Fibroblast of lung (primary cell): ENCODE measurements at places on chromosomes 6 and 20. TPM values are rescaled to one million over a fixed set of nuclear protein-coding genes. Genes with fewer than 3 reads are reported as not detected.

DNA sequence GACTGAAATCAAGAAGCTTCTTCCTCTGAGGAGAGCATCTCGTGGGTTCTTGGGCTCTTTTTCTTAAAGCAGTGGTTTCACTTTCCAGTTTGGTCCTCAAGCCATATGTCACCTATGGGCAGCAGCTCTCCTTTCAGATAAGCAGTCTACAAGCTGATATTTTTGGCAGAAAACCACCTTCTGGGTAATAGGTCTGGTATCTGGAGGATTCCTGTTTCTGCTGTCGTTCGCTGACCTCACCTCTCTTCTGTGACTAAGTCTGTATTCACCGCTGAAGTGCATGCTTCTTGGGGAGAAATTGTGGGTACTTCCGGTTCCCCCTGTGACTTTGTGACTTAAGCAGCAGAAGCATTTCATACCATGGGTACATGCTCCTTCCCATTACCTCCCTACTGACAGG is 193.6 kb downstream of the EDN1 start:
- peak; percentile 99 for DNase-seq

GRCh38 chr6:36717231-36717825 is 19.7 kb downstream of the RAB44 start:
- DNase-seq: no peak

DNA sequence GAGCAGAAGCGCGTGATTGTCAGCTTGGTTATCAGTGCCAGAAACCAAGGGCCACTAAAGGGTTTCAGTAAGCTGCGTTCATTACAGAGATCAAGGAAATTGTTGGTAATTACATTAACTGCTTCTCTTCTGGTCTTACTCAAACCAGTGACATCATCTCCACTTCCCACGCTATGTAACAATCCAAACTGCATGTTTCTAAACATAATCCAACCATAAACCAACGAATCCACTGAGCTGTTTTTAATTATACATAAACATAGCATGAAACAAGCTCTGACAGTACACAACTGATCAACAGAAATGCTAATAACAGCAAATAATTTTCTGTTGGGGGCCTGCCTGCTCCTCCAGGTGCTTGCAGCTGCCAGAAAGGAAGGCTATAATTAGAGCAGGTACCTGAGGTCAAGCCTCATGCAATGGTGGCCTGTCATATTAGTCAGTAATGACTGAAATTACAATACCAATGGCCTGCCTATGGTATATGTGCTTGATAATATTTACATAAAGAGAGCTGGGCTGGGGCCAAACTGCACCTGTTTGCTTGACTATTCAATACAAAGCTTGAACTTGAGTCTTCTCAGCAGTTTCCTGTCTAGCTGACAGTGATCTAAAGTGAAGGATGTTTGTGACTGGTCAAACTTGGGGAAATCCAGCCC is 40.1 kb downstream of the ILRUN start:
- DNase-seq: peak; percentile 80

- no peak for DNase-seq
Observed at GRCh38 chr20:25020345-25020744, 27.8 kb upstream of the APMAP start.

GRCh38 chr6:12369781-12370262 is 79.7 kb downstream of the EDN1 start:
- no peak for DNase-seq

DNA sequence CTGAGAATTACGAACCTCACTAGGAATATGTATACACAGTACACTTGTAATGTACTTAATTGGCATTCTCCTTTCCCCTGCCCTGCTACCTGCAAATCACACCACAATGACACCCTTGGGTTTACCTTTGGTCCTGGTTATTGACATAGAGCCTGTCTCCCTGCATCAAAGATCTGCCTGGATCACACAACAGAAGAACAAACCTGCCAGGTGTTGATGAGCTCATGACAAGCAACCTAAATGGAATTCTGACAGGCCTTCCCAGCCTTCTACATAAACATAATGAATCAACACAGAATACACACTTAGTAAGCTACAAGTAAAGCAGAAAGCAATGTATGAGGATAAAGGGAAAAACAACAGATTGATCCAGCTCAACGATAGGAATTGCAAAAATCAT is 95.6 kb downstream of the HDGFL1 start:
- DNase-seq: no peak

DNA sequence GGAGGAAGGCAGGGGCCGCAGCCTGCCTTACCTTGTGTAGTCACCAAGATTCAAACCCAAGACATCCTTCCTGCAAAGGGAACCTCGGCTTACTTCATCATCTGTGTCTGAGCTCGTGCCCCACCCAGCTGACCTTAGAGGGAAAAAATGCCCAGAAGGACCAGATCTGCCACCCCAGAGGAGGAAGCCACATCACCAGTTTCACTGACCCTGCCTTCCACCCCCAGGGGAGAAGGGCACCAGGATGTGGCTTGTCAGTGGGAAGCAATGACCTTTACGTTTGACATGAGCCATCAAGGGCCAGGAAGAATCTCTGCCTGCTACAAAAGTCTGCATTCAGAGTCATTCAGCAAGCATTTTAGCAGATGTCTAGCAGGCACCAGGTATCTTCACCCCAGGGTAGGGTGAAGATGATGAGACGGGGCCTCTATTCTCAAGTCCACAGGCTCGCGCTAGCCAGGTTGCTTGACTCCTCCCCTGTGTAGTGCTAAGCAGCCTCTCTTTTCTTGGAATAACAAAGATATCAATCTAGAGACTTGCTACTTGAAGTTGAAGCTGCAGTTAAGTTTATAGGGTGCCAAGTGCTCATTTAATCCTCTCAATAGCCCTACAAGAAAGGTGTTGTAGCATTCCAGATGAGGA is 28.1 kb downstream of the HM13 start:
- DNase-seq: no peak

- no peak for DNase-seq
Observed at GRCh38 chr6:159074876-159075275, 30.1 kb upstream of the TAGAP start.

DNA sequence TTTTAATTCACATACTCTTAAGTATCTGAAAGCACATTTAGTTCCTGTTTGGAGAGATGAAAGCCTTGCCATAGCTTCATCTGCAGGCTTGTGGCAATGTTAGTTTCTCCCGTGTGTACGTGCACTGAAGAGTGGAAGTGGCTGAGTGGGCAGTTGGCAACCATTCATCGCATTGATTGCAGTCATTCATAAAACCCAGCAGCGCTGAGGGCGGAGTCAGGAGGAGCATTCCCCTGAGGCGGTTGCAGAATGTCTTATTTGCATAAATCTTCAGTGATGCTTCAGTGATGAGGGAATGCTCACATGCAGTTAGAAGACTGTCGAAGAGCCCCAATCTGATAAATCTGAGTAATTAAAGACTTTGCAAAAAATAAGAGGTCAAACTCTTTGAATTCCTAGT is 79.1 kb downstream of the RIMS1 start:
- peak; percentile 6 for DNase-seq

DNA sequence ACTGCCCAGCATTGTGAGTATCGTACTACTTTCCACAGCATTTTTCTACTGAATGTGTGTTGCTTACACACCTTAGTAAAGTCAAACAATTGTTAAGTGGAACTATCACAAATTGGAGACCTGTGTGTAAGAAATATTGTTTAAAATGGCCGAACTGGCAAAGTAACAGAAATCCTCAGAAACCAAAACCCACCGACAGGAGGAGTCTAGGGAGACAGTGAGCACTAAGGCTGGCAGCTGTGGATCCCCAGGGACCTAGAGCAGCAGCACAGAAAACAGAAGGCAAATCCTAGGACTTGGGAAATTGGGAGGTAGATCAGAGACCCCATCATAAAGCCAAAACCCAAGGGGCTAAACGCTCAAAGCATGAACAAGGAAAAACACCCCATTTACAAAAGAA is 69.9 kb downstream of the SESN1 start:
- no peak for DNase-seq

DNA sequence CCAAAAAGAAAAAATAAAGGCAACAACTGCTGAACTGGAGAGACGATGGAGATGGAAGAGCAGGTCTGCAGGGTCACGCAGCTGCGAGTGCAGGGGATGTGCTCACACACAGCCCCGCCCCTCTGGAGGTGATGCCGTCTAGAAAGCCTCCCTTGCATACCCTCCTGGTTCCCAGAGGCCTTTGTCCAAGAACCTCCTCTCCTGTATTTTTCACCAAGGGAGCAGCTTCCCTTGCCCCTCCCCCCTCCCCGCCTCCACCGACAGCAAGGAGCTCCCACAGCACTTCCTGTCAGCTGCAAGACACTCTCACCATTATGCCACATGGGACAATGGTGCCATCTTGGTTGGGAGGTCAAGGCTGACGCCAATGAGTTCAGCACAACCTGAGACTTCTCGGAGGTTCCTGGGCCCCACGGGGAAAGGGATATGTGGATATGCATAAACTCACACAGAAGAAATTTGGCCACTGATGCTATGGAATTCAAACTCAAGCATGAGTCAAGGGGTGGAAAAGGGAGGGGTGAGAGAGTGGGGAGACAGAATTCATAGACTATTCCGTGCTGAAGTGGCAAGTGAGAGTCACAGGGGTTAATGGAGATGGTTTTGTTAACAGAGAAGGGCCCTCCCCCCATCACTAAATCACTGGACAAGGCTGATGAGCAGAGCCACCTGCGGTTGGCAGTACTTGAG is 132.9 kb downstream of the SCML4 start:
- DNase-seq: peak; percentile 82

DNA sequence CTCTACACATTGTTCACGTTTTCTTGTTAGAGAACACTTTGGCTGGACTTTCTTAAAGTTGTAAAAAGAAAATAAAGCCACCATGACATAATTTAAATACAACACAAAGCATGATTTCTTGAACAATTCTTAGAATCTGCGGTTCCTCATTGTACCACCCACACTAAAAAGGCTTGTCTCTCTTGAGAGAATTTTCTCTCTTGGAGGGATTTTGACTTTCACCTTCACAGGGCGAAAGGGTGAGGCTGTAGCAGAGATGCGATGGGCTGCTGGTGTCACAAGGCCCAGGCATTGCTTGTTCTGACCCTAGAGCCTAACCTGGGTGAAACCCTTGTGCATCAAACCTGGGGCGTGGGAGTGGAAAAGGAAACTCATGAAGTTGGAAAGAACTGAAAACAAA is 122.7 kb upstream of the RIPOR2 start:
- DNase-seq: no peak

DNA sequence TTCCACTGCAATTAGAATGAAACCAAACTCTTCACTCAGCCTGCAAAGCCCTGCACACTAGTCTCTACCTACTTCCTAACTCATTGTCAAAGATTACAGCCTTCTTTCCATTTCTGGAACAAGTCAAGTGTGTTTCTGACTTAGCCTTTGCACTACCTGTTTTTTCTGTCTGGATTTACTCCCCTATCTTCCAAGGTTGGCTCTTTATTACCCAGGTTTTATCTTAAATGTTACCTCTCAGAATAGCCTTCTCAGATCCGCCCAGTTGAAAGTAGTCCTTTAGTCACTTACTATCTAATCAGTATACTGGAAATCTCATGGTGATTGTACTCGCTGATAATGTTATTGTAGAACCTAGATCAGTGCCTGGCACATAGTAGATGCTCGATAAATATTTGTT is 42.7 kb downstream of the TBPL1 start:
- no peak for DNase-seq

- DNase-seq: no peak
Observed at GRCh38 chr6:113488812-113489685, 368.1 kb upstream of the MARCKS start.

DNA sequence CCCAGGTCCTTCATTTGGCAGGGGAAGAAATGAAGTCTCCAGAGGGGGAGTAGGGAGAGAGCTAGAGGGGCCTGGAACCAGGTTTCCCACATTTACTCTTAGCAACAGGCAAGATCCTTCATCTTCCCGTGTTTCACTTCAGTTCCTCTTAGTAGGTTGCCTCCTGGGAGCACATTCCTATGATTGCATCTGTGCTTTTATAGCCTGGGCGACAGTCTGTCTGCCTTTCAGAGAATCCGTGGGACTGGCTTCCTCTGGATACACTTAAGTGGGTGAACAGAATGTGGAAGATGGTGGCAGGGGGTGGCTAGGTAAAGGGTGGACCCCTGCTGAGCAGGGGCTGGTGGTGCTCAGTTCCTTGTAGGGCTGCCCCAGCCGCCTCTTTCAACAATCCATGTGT is 33.4 kb downstream of the STK35 start:
- peak; percentile 22 for DNase-seq

DNA sequence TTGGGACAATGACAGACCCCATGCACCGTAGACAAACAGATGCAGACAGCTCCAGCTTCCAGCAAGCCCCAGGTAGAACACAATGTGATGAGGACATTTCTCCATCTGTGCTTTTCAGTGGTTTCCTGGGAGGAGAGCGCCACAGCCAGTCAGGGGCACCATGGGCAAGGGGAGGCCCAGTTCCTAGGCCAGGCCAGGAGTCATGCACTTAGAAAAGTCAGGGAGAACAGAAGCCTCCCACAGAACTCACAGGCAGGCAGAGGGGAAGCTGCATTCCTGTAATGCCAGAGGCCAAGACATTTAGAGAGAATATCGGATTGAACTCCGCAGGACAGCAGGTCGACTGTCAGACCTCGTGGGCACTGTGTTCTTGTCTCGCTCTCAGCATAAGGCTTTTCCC is 9.2 kb downstream of the SYNDIG1 start:
- no peak for DNase-seq

DNA sequence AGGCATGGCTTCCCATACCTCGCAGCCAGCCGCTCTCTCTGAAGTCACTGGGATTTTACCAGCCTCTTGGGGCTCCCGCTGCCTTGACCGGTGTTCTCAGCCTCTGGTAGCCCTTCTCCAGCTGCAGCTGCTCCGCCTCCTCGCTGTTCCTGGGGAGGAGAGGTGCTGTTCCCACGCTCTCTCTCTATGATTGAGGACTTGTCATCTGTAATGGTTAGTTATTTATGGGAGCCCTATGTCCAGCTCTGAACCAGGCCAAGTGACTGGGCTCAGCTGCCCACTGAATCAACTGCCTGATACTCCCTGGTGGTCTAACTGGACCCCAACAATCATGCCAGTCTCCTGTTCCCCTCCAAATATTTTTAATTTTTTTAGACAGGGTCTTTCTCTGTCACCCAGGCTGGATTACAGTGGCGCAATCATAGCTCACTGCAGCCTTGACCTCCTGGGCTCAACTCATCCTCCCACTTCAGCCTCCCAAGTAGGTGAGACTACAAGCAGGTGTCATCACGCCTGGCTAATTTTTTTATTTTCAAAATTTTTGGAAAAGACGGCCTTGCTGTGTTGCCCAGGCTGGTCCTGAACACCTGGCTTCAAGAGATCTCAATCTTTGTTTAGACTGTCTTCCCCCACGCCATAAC is 4.8 kb upstream of the SLC4A11 start:
- DNase-seq: no peak

- no peak for DNase-seq
Observed at GRCh38 chr6:166589337-166589731, 2.9 kb upstream of the RAMACL start.

DNA sequence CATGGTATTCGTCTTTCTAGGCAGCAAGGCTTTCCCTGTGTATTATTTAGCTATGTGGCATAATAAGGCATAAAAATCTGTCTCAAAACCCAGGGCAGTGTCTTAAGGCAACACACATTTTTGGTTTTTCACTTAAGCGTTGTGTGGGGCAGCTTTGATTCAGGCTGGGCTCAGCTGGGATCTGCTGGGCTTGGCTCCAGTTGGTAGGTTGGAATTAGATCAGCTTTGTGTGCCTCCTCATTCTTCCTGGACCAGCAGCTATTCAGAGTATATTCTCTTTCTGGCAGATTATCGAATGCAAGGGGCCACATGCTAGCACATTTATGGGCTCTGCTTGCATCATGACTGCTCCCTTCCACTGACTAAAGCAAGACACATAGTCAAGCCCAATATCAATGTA is 487.9 kb downstream of the RFPL4B start:
- no peak for DNase-seq

Gene PPARD
- total RNA-seq: 9.8 and 16.3 TPM in 2 replicates

Gene BPIFB4
- not detected in 2 replicates for total RNA-seq

Gene SCRT2
- not detected in 2 replicates for total RNA-seq

Gene FOXS1
- total RNA-seq: under 0.01 TPM in 1 of 2 replicates, not detected in the other

Gene NRSN1
- total RNA-seq: not detected in 2 replicates

Gene CRYBG1
- 2.1 and 10.1 TPM in 2 replicates for total RNA-seq

Gene HSPA12B
- total RNA-seq: 0.17 and 0.77 TPM in 2 replicates
